ENCODE measurements at places on chromosomes 16 and 17.
A peak's percentile ranks its signal among the peaks of the same experiment; 100 is the strongest.

GRCh38 chr17:39073916-39074315 lies 77.5 kb downstream of the PLXDC1 start:
- no peak for DNase-seq

DNA sequence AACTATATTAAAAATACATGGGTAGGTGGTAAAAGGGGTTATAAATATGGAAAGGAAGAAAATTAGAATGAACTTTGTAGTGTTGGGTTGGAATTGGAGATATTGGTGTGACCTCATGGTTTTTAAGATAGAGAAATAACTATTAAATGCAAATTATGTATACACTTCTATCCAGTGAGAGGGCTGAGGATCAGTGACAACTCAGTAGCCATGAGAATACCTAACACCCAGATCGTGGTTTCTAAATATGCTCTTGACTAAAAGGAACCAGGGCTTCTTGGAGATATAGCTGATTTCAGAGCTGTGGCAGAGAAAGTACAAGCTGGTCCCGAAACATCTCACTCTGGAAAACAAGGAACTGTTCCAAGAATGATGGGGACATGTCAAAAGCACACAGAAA lies 44.4 kb downstream of the SLC6A4 start:
- DNase-seq = no peak

DNA sequence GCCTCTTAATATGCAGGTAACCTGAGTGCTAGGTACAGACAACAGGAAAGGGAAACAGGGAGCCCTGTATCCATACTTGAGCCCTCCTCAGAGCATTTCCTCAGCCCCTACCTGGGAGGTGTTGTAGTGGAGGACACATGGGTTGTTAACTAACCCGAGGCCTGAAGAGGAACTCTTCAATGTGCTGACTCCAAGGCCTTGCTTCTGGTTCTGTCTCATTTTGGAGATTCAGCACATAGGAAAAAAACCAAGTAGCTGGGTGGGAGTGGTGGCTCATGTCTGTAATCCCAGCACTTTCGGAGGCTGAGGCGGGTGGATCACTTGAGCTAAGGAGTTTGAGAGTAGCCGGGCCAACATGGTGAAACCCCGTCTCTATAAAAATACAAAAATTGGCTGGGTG lies 24.8 kb downstream of the SNX11 start:
- DNase-seq = no peak

- no peak for DNase-seq
Observed at GRCh38 chr17:31369266-31369665, 22.2 kb upstream of the RAB11FIP4 start.

- DNase-seq = no peak
Observed at GRCh38 chr16:68902969-68903345, 59.6 kb downstream of the TANGO6 start.

GRCh38 chr17:55734128-55734781 lies 11.6 kb upstream of the TMEM100 start:
- no peak for DNase-seq

- DNase-seq = no peak
Observed at GRCh38 chr17:63696381-63696961, 3.5 kb downstream of the LIMD2 start.

DNA sequence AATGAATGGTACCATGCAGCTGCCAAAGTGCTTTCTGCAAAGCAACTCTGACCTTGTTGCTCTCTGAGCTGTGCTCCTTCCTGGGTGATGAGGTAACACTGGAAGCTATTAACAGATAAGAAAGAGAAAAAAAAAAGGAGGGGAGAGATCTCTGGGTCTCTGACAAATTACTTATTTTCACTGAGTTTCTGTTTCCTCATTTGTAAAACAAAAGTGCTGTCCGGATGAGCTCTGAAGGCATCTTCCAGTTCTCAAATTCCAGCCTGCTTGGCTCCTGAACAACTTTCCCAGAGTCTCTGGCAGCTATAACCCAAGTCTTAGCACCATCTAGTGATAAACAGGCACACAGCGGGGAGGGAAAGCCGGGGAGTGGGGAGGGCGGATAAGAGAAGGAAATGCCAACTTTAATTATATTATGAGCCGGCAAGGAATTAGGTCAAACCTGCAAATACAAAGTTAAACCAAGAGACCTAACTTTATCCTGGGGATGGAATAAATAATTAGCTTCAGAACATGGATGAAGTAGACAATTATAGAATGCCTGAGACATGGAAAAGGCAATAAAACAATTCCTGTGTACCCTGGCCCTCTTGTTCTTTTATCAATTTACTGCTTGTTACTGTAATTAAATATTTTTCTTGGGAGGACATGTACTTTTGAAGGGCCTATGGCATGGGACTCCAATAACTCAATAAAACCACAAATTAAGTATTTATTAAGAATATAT lies 61.3 kb upstream of the KIFC3 start:
- DNase-seq = peak; percentile 24

DNA sequence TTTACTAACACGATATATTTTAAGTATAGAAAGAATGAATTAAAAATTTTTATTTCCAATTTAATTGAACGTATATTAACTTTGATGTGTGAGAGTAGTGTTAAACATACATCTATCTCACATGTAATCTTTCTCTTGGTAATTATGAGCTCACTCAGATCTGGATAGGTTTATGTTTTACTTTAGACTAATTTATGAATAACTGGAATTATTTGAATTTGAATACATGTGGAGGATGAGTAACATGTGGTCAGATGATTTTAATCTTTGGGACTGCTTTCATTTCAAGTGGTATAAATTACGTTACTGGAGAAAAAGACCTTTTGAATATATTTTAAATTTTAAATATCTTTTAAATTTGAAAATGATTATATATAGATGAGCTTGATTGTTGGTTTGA lies 49.9 kb upstream of the RHBDL3 start:
- DNase-seq = no peak

GRCh38 chr17:2309338-2310154 lies 5.8 kb downstream of the SRR start:
- no peak for DNase-seq

DNA sequence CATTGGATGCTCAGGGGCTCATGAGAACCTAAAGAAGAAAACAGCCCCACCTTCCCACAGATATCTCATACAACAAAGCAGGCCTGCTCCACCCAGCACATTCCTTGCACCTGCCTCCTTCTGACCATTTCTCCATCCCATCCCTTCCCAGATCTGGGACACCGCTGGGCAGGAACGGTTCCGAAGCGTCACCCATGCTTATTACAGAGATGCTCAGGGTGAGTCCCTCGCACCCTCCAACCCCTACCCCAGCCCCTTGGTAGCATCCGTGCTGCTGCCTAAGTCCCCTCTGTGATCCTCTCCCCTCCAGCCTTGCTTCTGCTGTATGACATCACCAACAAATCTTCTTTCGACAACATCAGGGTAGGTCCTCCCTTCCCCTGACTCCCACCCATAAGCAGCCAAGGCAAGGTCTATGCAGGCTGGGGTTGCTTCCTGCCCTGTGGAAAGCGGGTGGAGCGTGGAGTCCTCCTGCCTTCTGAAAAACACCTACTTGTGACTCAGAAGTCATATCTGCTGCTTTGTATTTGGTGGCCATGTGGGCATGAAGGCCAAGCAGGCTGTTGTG lies 5.4 kb upstream of the NHERF1 start:
- DNase-seq = no peak

DNA sequence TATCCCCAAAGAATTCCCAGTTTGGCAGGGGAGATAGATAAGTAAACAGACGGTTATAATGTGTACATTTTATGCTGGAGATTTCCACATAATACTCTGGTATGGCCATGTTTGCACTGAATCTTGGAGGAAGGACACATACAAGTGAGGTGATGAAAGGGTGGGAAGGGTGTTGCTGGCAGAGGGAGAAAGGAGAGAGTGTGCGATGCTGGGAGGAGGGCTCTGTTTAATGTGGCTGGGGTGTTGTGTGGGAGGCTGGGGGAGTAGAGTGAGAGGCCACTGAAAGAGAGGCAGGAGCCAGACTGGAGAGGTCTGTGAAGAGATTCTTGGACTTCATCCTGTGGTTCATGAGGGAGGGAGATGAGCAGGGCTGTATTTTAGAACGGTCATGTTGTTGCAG lies 87.6 kb downstream of the SPACA3 start:
- DNase-seq = no peak

DNA sequence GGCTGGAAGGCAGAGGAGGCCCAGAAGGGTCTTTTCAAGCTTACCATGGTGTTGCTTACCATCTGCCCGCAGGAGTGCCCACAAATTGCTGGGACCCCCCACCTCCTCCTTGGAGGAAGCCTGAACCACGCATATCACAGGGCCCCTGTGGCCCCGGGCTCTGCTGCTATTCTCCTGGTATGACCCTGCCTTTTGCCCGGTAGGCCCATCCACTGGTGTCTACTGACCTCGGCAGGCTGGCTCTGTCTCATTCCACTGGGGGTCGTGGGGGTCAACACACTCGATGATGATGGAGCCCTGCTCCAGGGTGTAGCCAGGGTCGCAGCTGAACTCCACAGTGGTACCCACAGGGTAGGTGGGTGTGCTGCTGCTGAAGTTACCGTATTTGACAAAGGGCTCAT lies 8.2 kb upstream of the PHF12 start:
- DNase-seq = no peak

GRCh38 chr17:75250009-75250471 lies 11.4 kb downstream of the GGA3 start:
- DNase-seq = no peak

GRCh38 chr17:66715076-66715675 lies 119.7 kb upstream of the CACNG5 start:
- DNase-seq = no peak

DNA sequence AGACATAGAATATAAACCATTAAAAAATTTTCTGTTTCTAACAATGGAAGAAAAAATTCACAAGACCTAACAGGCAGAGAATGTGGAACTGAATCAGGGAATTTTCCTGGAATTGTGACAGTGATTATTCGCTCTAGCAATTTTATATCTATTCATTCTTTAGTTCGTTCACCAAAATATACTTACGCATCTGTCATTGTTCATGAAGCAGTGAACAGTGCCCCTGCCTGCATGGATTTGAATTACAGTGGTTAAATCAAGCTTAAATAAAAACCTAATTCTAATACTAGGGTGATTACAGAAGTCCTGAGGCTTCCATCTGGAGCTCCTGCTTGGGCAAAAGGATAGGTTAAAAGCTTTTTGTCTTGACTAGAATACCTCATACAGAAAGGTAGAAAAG lies 48.6 kb downstream of the ABCA8 start:
- no peak for DNase-seq

- no peak for DNase-seq
Observed at GRCh38 chr17:57834146-57834741, 15.6 kb downstream of the MRPS23 start.

DNA sequence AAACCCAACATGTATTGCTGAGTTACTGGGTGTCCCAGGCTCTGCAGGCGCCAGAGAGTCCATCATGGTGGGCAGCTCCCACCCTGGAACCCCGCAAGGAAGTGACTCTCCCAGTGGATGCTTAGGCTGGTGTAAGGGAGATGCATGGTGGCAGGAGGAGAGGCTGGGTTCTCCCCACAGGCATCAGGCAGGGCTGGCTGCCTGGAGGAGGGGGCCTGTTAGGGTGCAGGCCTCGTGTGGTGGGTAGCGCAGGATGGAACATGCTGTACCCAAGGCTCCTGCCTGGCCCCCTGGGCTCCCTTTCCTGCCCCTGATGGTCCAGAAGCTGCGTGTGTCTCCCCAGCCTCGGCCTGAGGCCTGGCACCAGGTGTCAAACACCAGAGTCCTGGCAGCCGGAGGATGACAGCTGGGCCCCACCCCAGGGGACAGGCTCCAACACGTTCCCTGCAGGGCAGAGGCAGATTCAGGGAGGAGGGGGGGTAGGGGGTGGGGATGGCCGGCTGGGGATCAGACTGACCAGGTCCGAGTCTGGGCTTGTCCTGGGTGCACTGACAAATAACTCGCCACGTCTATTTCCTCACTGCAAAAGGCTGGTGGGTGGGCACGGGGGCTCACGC lies 40.2 kb upstream of the CIBAR2 start:
- DNase-seq = no peak

DNA sequence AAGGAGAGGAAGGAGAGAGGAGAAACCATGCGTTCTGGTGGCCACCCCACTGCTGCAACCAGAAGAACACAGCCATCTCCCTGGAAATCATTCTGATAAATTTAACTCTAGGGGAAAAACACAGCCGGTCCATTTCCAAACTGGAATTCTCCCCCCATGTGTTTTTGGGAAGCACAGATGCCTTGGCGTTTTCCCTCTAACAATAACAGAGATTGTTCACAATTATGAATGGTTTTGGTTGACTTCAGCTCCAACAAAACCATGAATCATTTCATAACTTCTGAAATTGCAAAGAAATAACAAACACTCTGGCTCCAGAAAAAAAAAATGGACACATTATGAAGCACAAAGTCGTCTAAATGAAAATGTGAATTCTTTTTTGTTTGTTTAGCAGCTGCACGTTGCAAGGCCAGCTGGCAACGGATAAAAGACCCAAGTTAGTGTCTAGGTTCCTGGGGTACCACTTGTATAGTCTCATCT lies 46.2 kb downstream of the GNAO1 start:
- no peak for DNase-seq

GRCh38 chr17:10067446-10068143 lies 130.8 kb downstream of the GAS7 start:
- DNase-seq = no peak

DNA sequence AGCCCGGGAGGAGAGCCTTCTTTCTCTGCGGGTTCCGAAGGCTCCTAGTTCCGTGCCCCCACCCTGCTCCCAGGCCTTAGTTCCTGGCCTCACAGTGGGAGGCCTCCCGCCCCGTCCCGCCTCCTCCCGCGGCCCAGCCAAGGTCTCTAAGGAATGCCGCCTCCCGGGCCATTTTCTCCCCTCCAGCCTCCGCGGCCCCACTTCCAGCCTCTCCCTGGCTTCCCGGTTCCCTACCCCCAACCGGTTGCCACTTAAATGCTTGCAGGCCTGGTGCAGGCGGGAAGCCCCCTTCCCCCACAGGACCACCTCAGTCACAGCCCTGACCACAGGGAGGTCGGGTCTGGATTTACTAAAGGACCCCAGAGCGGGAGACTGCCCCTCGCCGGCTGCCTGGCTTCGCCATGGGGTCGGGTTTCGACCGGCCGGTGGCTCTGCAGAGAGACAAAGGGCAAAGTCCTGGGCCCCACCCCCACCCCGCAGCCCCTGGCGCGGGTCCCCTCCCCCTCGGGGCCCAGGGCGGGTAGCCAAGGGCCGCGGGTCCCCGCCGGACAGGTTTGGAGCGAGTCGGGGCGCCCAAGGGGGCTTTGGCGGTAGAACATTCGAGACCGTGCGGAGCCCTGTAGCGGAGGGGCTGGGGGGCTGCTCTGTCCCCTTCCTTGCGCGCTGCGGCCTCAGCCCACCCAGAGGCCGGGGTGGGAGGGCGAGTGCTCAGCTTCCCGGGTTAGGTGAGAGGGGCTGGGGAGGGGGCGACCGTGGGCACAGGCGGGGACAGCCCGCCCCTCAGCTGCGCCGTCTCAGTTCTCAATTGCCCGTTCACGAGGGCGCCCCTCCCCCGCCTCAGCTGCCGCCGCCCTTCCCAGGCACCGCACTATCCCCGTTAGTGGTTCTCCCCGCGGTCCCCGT lies 16.4 kb downstream of the IGF2BP1 start:
- DNase-seq = no peak

- DNase-seq = no peak
Observed at GRCh38 chr16:54331241-54332002, 44.8 kb upstream of the IRX3 start.
